ENCODE measurements at places on chromosomes 4 and X.

DNA sequence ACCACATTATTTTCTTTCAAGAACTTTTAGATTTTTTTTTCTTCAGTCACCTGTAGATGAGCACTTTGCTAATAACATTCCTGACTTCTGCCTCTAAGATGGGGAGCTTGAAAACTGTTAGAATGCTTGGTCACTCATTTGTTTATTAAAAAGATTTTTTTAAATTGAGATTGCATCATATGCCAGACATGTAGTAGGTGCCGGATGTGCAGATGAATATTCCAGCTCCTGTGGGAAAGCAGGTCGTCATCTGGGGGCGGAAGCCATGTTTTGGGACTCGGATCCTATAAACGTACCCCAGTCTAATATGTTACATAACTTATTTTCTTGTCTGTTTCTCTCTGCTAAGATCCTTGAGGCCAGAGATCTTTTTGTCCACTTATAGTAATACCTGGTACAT lies 236.8 kb downstream of the ARHGAP10 start:
- no peak for DNase-seq

GRCh38 chrX:36314303-36314702 lies 394.8 kb downstream of the CFAP47 start:
- no peak for DNase-seq

- no peak for DNase-seq
Observed at GRCh38 chr4:138104284-138104680, 137.9 kb downstream of the SLC7A11 start.

GRCh38 chr4:111761531-111761930 lies 383.7 kb upstream of the FAM241A start:
- no peak for DNase-seq

All from stimulated activated CD8-positive, alpha-beta memory T cell treated with anti-CD3 and anti-CD28 coated beads, Interleukin-4, amount 100 ng/mL, for 4 hours (primary cell).